ENCODE measurements at places on chromosomes 1 and 21.

DNA sequence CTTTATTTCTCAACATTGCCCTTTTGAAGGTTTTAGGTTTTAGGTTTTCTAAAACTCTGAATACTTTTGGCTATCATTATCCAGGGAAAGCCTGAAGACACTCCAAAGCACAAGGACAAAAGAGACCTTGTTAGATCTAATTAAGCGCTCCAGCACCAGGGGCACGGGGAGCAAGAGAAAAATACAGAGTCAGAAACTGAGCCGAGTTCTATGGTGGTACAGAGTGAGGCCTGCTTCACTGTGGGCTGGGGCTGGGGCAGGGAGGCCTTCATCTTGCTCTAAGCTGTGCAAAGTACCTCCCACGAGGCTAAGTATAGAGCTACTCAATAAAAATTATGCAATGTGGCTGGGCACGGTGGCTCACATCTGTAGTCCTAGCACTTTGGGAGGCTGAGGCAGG is 19.7 kb upstream of the RAB4A start:
- no peak for DNase-seq

- DNase-seq = no peak
These were observed 38.5 kb upstream of the FAM131C start for GRCh38 chr1:16111771-16112595.

GRCh38 chr1:6185151-6185550 is 5.0 kb upstream of the CHD5 start:
- no peak for DNase-seq

- DNase-seq = no peak
These were observed 75.9 kb downstream of the CCDC18 start for GRCh38 chr1:93256433-93256832.

GRCh38 chr1:208516780-208517179 is 272.6 kb upstream of the PLXNA2 start:
- DNase-seq = no peak

GRCh38 chr1:40973912-40974311 is 5.6 kb upstream of the CTPS1 start:
- DNase-seq = no peak

DNA sequence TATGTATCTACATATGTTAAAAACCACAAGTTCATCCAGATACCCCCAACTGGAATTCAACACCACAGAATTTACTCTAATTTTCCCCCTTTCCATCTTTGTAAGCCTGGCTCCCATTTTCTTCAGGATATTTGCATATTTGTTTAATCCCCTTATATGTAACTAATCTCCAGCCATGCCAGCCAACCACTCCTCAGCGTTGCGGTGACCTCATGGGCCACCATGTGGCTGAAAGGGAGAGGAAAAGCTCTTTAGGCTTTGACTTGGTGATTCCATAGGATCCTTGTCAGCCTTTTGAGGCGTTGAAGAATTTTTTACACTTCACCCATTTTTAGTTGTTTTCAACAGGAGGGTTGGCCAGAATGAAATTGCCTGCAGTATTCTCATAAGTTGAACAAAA is 10.0 kb downstream of the CLDN19 start:
- DNase-seq = no peak

- no peak for DNase-seq
These were observed 35.1 kb downstream of the TMEM51 start for GRCh38 chr1:15188678-15189077.

DNA sequence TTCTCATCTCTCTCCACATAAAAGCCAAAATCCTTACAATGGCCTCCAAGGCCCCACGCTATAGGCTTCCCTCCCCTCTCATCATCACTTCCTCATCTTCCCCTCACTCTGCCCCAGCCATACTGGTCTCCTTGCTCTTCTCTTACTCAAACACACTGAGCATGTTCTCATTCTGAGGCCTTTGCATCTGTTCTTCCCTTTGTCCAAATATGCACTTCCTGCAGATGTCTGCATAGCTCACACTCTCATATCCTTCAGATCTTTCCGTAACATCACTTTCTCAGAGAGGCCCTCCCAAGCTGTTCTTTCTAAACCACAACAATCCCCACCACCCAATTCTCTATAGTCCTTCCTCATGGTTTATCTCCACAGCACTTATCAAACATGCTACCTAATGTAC is 284.1 kb downstream of the HHIPL2 start:
- no peak for DNase-seq

DNA sequence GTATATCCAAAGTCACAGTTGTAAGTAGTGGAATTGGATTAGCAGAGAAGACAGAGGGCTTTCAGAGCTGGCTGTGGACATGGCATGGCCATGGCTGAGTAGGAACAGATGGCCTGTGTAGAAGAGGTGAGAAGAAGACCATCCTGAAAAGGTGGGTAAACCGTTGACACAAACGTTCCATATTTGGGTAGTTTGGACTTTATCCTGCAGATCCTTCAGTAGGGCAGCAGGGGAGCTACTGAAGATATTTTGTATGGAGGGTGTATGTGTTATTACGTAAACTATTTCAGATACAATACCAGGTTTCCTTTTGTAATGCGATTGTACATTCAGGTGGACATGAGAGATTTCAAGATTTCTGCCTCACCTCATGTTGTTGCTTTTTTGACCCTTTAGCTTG is 1.6 kb downstream of the UTP11 start:
- DNase-seq = no peak

- DNase-seq = no peak
These were observed 57.2 kb upstream of the TRAPPC10 start for GRCh38 chr21:43954896-43955295.

GRCh38 chr21:37435120-37435519 is 68.5 kb downstream of the DYRK1A start:
- peak; percentile 18 for DNase-seq

DNA sequence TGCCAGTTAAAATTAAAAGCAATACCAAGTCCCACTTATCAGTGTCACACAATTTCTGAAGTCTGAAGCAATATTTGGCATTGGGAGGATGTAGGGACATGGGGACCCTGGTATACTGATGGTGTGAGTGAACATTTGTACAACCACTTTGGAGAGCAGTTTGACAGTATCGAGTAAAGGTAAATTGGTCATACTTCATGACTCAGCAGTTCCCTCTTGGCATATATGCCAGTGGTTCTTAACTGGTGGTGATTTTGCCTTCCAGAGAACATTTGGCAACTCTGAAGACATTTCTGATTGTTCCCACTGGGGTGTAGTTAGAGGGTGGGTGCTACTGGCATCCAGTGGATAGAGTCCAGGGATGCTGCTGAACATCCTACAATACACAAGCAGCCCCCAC is 19.7 kb downstream of the FMOD start:
- DNase-seq = no peak

DNA sequence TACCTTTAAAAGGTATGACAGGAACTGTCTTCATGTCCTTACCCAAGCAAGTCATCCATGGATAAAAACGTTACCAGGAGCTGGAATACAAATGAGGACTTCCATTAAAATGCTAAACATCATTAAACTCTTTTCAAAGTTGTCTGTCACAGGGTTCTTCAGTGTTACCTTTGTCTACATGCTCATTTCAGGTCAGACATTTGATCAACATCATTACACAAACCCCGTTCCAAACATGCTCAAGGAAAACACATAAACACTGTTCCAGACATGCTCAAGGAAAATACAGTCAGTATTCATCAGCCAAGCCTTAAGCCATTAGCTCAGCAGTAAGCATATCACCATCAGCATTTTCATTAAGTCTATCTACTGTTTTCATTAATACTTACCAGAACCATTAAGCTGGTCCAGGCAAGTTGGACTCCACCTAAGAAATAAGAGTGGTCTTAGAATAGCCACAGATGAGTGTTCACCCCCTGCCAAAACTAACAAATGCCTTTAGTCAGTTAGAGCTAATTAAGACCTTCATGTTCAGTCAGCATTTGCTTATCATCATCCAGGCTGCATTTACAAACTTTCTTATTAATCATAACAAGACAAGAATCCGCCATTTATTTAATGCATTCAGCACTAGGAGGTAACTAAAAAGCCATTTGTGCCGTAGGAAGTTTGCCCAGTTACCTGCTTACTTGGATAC is 2.2 kb downstream of the GAS5 start:
- DNase-seq = no peak

DNA sequence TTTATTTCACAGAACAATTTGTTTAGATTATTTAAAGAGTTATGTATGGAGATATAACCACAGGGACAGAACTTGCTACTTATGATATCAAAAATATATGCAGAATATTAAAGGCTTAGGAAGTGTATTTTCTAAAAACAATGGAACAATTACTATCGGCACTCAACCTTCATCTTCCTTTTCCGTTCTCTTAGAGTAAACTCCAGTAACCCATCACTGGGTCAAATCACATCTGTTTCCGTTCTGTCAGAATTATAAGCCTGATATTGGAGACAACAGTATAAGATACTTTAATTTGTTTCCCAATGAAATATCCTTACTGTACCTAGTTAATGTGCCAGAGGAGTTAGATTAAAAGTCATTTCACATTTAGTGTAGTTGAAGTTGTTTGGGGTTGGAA is 32.2 kb downstream of the DTL start:
- DNase-seq = no peak

DNA sequence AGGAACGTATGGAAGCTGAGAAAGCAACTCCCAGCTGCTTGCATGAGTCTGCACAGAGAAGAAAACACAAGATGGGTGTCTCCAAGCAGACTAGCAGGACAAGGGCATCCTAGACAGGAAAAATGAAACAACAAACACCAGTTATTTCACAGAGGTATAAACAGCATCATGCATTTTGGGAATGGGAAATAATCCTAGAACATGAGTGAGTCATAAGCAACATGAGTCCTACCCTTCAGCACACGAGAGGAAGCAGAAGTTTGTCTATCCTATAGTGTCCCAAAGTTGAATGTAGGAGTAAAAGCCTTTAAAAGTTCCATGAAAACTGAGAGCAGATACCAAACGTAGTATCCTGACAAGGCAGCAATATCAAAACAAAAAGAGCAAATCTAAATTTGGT is 11.3 kb upstream of the FRRS1 start:
- no peak for DNase-seq

GRCh38 chr1:9270290-9270883 is 22.3 kb upstream of the SPSB1 start:
- no peak for DNase-seq

DNA sequence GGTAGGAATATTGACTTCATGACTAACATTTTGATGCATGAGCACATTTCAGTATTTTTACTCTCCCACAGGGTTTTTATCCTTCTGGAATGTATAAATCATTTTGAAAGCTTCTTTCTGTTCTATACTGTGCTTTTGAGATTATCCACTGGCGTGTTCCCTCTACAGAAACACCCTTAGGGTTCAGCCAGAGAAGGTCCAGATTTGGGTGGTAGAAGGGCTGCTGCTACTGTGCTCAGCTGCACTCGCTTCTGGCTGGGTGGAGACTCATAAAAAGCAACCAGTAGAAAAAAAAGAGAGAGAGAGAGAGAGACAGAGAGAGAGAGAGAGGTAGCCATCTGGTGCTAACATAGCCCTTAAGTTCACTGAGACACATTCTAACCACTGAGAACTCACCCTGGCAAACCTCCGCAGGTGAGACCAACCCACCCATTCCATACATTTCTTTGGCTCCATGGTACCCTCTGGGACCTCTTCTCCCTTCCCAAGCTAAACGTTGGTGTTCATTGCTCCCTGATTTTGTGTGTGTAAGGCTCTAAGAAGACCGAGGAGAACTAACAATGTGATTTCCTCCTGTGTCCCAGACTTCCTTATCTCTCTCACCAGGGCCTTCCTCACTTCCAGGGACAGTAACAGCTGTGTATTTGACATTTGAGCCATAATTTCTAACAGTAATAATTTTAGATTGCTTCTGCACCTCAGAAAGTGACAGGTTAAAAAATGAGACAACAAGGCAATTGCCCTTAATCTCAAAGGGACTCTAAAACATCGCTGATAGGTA is 7.2 kb downstream of the APCS start:
- DNase-seq = no peak

DNA sequence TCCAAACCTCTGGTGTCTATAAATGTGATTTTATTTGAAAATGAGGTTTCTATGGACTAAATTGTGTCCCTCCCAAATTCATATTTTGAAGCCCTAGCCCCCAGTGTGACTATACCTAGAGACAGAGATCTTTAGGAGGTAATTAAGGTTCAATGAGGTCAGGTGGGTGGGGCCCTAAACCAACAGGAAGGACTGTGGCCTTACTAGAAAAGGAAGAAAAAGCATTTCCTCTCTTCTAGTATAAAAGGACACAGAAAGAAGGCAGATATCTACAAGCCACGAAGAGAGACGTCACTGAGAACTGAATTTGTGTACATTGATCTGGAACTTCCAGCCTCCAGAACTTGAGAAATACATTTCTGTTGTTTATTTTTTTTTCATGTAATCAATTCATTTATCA is 123.1 kb upstream of the RUNX1 start:
- DNase-seq = no peak

DNA sequence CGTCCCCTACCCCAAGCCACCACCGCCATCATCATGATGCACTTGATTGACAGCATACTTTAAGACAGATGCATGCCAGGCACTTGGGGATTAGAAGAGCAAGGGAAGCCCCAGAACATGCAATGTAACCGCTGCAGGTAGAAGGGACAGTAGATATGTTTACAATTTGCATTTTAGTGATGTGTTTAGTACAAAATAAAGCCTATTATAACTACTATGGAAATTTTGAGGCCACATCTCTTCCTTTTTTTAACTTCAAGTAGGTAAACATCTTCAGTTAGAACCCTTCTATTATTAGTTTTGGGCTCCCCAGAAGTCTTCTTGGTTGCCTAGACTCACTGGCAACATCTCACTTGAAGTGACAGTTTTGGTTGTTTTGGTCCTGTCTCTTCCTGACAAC is 25.3 kb downstream of the CR1L start:
- DNase-seq = peak; percentile 4

- no peak for DNase-seq
These were observed 230.9 kb downstream of the LTN1 start for GRCh38 chr21:28761674-28762356.

DNA sequence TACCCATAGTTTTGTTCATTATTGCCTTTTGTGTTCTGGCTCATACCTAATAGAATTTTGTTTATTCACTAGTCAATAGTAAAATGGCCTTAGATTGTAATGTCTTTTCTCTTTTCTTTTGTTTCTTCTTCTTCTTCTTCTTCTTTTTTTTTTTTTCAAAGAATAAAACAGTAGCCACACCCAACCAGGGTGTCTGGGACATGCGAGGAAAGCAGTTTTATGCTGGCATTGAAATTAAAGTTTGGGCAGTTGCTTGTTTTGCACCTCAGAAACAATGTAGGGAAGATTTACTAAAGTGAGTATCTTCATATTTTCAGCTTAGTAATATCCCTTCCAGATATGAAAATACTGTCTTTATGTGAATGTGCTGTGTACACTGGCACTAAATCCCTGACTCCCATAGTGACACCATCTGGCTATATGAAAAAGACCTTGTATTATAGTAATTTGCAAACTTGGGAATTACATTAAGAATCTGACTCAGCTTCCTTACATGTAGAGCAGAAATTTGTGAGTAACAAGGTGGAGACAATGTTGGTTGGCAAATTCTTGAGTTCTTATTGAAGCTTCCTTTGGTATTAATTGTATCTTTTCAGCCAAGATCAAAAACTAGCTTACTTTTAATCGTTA is 24.6 kb downstream of the AGO4 start:
- DNase-seq = no peak

GRCh38 chr1:83808536-83808935 is 190.4 kb downstream of the TTLL7 start:
- DNase-seq = no peak

GRCh38 chr1:8378178-8378577 is 60.3 kb downstream of the SLC45A1 start:
- DNase-seq = no peak

GRCh38 chr1:213989002-213989855 is 1.5 kb downstream of the PROX1 start:
- DNase-seq = no peak

GRCh38 chr1:39277879-39278278 is 73.4 kb downstream of the MACF1 start:
- DNase-seq = no peak

- DNase-seq = no peak
These were observed 7.1 kb downstream of the RAD54L start for GRCh38 chr1:46254668-46255067.
